ENCODE measurements at places on chromosomes 12 and 14.

DNA sequence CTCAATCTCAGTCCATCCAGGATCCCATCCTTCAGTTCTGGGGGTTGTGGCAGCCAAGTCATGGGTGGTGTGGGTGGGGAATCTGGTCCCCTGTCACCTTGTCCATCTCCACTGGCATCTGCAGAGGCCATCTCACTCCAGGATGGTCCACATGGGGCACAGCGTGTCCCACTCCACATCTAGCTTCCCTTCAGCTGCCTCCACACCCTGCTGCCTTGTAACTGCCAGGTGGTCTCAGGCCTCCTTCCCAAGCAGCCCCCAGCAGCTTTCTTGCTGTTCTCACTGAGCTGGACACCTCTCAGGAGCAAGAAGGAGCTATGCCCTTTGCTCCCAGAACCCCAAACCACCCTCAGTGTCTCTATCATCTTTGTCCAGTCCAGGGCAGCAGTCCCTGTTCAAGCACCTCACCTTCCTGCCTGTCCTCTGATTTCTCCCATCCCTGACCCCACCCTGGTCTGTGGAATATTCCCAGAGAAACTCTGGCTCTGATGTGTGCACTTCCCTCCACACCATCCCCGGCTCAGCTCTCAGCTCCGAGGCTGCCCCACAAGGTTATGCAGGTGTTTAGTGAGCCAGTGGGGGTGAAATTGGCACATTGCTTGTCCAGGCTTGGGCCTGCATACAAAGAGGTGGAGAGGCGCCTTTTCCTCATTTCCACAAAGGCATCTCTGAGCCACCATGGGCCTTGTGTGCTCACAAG lies 13.7 kb upstream of the DYNC1H1 start:
- no peak for DNase-seq

DNA sequence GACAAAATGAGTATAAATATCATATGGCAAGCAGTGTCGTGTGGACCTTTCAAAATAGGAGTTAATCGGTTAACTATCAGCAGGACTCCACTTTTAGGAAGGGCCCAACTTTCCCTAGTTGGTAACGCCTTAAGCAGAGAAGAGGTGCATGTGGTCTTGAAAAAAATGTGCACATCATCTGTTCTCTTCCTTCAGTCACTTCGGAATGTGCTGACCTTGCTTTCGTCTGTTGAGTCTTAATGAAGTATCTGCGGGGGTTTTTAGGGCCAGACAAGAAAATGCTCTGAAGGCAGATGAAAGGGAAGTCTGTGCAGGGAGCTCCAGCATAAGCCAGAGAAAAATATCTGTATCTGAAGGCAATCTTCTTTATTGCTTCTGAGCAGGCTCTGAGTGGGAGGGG lies 185.2 kb downstream of the AEBP2 start:
- DNase-seq: no peak

DNA sequence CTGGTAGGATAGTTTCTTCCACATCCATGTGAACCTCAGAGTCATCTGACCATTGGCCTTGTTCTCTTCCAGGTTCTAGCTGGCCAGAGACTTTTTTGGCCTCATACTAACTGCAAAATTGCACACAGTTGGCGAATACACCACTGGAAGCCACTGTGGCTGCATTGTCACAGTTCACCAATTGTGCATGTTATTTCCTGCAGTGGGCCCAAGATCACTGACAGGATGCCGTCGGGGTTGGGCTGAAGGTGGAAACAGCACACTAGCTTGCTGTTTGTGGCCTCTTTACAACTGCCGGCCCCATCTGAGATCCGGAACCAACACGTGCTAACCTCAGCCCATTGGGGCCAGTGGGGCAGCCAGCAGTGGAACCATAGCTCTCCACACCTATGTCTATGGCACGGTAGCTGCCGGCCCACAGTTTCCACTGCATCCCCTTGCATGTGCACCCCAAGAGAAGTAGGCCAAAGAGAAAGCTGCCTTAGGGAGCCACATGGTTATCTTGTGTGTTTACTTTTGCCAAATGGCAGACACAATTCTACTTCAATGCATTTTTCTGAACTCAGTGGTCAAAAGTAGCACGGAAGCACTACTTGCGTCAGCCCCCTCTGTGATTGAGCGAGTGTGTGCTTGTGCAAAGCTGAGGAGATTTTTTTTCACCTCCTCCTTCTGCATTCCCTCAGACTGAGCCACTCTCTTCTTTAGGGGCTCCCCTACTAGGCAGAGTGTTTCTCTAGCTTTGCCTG lies 464.0 kb downstream of the RAD51B start:
- peak; percentile 75 for DNase-seq

DNA sequence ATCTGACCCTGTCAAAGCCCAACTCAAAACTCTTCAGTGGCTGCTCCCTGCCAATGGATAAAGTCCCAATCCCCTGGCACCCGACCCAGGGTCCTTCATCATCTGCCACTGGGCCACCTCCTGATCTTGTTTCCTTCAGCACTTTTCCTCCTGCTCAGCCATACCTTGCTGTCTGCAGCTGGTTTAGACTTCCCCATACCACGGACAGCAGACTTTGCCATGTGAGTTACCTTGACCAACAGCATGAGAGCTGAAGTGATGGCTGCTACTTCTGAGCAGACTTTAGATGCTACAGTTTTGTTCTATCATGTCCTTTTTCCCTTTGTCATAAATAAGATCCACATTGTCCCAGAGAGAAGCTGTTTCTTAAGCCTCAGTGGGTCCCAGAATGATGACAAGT lies 33.3 kb upstream of the STON2 start:
- DNase-seq: no peak

- no peak for DNase-seq
Measured at GRCh38 chr12:27297566-27297965, 35.1 kb upstream of the BMAL2 start.

DNA sequence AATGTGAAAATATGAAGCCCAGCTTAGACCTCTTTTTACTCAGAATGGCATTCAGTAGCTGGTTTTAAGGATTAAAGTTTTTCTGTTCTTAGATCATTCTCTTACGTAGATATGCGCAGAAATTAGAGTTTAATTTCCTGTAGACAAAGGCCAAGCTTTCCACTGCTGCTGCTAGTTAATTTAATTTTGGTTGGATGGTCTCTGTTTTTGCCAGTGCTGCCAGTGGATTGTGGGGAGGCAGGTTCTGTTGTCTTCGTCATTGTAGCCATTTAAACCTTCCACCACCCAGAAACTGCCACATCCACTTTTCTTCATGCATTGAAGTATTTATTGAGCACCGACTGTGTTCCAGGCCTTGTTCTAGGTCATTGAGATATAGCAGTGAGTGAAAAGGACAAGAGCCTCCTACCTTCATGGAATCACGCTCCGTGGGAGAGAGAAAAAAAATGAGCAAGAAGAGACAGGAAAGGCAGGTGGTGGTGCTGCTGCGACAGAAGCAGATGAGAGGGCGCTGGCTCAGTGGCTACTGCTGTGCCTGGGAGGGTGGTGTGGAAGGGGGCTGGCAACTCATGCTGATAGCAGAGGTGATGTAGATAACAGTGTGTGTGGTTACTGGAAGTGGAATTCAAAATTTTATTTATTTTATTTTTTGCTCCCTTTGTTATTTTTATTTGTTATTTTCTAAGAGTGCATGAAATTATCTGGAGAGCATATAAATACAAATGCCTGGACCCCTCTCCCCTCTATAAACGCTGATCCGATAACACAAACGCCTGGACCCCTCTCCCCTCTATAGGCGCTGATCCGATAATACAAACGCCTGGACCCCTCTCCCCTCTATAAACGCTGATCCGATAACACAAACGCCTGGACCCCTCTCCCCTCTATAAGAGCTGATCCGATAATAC lies 33.3 kb downstream of the DYNC1H1 start:
- DNase-seq: no peak

- DNase-seq: no peak
Measured at GRCh38 chr14:34794941-34795340, 80.2 kb downstream of the BAZ1A start.

GRCh38 chr12:69623970-69624369 lies 13.3 kb upstream of the LRRC10 start:
- no peak for DNase-seq

- DNase-seq: no peak
Measured at GRCh38 chr14:74710480-74710879, 2.4 kb downstream of the AREL1 start.

DNA sequence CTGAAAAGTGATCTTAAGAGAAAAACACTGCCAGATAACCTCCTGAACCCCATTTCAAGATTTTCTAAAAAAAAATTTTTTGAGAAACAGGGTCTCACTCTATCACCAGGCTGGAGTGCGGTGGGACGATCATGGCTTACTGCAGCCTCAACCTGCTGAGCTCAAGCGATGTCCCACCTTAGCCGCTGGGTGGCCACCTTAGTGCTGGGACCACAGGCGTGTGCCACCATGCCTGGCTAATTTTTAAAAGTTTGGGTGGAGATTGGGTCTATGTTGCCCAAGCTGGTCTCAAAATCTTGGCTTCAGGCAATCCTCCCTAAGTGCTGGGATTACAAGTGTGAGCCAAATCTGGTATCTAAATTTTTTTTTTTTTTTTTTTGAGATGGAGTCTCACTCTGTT lies 3.4 kb downstream of the PNMA1 start:
- no peak for DNase-seq

GRCh38 chr14:101010835-101011234 lies 107.3 kb upstream of the RTL1 start:
- no peak for DNase-seq

DNA sequence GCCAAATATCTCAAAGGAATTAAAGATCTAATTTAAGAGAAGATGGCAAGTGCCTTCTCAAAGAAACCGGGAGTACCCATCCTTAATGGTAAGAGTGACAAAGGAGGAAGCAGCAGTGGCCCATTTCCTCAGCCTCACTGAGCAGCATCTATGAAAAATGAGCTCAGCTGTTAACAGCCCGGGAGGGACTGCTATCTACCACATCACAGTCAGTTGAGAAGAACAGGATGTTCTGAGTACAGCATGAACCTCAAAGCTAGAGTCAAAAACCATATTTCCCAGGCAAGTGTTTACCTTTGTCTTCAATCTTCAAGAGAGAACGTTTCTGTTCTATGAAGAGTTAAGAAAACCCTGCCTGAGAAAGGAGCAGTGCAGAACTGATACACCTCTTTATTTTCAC lies 115.0 kb downstream of the BTG1 start:
- DNase-seq: peak; percentile 46

GRCh38 chr14:101757839-101758211 lies 3.7 kb upstream of the PPP2R5C start:
- DNase-seq: no peak

GRCh38 chr14:77212943-77213678 lies 31.5 kb downstream of the TMEM63C start:
- peak; percentile 32 for DNase-seq

DNA sequence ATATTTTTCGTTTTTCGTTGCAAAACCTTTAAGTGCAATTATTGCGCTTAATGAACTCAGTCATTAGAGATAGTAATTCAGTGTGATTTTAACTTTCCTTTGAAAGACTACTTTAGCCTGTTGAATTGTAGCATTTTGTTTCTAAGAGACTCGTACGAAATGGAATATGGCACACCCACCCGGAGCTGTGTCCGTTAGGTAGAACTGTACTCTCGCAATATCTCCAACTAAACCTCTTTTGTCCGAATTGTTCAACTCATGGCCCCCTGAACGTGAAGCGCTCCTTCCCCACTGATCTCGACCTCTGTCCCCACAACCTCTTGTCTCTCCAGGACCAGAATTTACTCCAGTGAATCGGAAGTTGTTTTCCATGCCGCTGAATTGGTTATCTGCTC lies 800 bp downstream of the PCNX4 start:
- peak; percentile 13 for DNase-seq

GRCh38 chr12:128033473-128033872 lies 233.5 kb upstream of the TMEM132C start:
- DNase-seq: no peak

DNA sequence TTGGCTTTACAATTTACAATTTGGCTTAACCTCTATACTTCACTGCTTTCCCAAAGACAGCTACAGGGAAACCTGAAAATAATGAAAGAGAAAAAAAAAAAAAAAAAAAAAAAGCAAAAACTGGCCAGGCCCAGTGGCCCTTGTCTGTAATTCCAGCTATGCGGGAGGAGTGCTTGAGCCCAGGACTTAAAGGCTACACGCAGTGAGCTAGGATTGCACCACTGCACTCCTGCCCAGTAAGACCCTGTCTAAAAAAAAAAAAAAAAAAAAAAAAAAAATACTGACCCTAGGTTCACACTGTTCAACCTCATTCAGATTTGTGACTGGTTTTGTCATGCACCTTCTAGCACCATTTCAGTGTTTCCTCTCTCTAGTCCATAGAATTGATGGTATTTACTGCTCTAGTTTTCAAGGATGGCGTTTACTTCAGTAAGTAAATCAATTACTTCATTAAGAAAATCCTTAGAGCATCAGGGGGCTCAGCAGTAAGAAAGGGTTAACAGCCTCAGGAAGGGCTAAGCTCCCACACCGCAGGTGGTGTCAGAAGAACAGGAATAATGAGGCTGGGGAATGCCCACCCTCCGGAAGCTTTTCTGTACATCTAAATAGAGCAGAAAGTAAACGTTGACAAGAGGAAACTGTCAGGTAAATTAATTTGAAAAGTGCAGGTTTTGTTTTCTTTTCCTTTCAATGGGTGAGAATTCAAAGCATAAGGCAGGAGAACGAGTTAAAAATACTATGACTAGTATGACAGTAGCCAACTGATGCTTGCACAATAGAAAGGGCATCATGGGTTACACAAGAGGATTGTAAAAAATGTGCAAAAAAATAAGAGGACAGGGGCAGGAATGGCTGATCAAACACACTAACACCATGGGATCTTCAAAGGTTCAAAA lies 115.0 kb upstream of the MDM1 start:
- DNase-seq: no peak

- DNase-seq: no peak
Measured at GRCh38 chr12:51687614-51688013, 96.6 kb downstream of the SCN8A start.

GRCh38 chr12:68971404-68971803 lies 38.4 kb upstream of the CPM start:
- DNase-seq: no peak

- no peak for DNase-seq
Measured at GRCh38 chr14:82872494-82872893, 1338.8 kb upstream of the SEL1L start.

DNA sequence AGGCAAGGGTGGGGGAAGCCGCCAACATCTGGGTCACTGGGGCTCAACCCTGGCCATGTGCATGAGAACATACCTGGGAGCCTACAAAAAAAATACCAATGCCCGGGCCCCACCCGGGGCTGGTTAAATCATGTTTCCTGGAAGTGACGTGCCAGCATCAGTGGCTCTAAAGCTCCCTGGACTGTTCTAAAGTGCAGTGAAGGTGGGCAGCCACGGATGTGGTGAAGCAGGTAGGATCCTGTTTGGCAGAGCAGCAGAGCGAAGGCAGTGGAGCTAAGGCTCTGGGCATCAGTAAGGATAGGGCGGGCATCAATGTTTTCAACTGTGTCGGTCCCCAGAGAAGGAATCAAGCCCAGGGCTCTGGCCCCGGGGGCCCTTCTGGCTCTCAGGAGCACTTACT lies 525 bp upstream of the GPR68 start:
- DNase-seq: peak; percentile 64

GRCh38 chr14:50311337-50311971 lies 575 bp downstream of the L2HGDH start:
- no peak for DNase-seq

GRCh38 chr14:95406756-95407277 lies 87.1 kb upstream of the CLMN start:
- DNase-seq: no peak
